Stimulated activated CD8-positive, alpha-beta memory T cell treated with anti-CD3 and anti-CD28 coated beads, Interleukin-15, amount 100 ng/mL, for 4 hours (primary cell): ENCODE measurements at places on chromosomes 3 and 15.
A peak's percentile ranks its signal among the peaks of the same experiment; 100 is the strongest.

DNA sequence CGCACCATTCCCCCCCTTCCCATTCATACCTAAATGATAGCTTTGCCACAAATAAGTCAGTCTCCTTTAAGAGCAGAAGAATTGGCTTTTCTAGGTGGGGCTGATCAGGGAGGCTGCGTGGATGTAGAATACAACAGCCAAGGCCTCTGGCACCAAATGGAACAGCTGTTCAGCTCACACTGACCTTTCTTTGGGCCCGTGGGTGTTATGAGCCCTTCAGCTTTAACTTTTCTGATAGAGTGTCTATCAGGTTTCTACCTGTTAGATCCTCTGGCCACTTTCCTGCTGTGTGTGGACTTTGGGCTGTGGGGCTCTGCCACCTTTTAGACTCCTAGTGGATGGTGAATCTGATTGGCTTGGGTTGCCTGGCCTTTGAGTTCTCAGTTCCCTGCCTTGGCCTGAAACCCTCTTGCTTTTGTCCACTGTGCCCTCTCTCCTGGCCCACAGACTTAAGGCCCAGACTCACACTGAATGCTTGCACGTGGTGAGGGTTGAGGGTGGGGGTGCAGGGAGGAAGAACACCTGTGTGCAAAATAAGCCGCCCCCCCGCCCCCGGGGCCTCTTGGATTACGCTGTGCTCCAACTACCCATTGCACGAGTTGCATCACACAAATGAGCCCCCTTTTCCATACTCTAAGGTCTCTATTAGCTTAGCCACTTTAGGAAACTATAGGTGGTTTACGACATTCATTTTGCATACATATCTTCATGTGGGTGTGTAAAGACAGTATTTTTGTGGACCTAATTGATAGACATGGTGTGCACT is 1.3 kb upstream of the RFX7 start:
- peak; percentile 9 for DNase-seq

DNA sequence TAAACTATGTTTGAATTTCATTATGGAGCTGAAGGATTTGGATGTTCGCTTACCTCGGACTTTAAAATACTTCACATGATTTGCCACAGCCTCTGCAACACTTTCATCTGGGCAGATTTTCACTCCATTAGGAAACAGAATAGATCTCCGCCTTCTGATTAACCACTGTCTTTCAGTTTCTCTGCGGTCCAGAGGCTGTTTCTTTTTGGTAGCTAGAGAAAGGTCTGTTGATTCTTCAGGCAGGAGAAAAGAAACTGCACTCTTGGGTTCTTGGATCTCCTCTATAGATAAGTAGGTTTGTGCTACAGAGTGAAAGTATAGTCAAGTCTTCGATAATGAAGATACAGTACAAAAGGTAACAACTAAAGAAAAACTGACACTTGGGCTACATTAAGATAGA is 844 bp downstream of the IMPG2 start:
- no peak for DNase-seq

- DNase-seq, result no peak
Observed at GRCh38 chr3:71515636-71516365, 67.7 kb downstream of the FOXP1 start.

DNA sequence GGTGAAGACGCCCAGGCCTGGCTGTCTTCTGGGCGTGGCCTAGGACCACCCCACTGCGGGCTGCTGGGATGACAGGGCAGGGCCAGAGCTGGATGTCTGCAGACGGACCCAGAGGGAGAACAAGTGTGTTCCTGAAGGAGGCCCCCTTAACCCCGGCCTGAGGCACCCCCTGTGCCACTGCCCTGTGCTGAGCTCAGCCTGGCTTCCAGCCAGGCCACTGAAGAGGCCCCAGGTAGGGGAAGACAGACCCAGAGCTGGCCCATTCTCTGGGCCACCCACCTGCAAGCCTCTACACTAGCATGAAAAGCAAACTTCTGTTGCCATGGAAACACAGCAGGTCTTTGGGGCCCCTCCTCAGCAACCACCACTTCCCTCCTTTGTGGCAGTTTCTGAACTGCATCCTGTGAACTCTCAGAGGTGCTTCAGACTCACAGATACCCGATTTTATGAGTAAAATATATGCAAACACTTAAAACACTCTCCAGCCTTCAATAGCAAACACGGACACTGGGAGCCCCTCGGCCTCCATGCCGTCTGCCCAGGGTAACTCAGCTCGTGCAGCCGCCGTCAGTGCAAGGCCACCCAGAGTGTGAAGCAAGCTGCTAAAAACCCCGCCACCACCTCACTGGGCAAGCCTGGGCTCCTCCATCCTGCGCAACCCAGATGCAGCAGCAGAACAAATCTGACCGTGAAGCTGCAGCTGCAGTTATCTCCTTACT is 42.5 kb downstream of the CMTM6 start:
- no peak for DNase-seq

DNA sequence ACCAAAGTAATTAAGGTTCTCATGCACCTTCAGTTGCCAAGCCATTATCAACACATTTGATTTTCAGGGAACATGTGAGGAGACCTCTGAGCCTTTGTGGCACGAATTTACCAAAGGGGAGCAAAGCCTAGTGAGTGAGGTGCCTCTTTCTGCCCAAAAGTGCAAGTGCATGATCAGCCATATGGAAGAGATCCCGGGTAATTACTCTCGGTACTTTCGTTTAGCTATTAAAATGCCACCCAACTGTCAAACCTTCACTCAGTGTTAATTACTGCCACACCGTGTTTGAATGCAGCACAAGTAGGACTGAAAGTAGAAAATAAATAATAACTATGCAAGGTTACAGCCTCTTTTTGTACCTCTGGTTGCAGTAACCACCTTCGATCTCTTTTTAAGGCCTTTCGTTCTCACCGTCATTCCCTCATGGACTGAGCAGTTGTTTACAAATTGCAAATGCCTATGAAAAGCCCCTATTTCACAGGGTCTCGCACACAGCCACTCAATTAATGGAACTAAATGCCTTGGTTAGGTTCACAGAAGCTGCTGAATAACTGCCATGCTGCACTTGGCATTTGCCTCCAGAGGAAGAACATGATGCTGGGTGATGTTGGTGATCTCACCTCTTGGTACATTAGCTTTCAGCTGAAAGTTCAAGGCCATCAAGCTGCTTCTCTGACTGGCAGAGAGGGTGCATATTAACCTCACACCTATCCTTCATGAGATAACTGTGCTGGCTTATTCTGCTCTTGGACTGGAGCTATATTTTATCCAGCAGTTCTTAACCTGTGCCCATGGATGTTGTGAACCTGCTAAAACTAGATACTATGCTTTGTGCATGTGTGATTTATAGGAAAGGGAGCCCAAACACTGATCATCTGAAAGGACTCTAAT is 69.9 kb downstream of the TNIK start:
- DNase-seq, result no peak

GRCh38 chr3:117282566-117282965 is 573.0 kb downstream of the TUSC7 start:
- DNase-seq, result no peak

DNA sequence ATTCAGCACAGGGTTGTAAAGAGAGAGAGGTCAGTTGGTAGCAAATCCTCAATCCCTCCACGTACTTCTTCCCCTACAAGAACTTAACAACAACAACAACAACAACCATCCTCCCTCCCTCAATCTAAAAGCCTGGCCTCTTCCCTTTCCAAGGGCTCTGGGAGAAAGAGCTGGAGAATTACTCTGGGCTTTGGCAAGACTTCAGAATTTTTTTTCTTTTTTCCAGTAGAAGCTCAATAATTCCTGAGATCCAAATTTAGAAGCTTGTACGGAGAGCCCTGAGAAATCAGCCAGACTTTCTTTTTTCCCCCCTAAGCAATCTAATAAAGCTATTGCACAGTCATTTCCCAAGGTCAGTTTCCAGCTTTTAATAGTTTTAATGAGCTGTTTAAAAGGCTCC is 95.8 kb upstream of the CACNA2D3 start:
- DNase-seq, result no peak

GRCh38 chr3:40779039-40779438 is 254.3 kb downstream of the ZNF621 start:
- DNase-seq, result no peak

DNA sequence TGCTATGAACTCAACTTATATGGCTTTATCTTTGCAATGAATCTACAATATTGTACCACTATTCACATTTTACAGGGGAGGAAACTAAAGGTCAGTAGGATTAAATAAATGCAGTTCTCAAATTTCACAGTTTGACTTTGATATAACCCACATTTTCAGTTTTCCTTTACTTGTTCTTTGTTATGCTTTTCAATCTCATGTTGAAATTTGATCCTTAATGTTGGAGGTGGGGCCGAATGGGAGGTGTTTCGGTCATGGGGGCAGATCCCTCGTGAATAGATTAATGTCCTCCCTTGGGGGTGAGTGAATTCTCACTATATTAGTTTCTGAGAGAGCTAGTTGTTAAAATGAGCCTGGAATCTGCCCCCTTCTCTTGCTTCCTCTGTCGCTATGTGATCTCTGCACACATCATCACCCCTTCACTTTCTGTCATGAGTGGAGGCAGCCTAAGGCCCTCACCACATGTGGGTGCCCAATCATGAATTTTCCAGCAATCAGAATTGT is 44.7 kb downstream of the CD200 start:
- DNase-seq, result no peak

DNA sequence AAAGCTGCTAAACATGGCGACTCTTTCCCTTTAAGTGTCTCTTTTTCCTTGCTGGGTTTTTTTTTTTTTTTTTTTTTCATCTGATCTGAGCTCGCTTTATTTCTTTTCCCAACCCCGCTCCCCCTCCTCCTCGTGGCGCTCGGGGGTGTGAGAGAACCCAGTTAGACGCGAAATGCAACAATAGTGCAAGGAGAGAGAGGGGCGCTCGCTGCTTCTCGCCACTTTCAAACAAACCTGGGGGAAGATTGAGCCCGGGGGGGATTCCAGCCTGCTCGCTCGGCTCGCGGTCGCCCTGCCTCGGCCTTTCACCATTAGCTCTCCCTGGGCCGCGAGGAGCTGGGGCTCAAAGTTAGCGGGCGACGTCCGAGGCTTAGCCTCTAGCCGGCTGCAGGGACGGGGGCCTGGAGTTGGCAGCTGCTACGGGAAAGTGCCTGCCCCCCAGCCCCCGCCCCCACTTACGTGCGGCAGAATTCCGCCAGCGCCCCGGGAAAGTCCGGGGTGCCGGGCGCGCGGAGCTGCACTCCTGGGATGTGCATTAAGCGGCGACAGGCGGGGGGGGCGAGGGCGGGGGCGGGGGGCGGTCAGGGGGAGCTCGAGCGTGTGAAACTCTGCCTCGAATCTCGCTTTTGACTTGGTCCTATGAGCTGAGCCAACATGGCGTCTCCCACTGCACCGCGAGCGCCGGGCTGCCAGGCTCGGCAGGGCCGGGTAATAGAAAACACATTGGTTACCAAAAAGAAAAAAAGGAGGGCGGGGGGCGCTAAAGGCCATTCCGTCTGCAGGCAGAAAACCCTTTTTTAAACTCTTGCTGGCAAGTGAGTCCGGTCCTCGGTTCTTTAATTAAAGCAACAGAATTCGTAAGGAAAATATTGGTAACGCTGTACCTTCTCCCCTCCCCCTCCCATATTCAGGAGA is 10.4 kb downstream of the NR2F2 start:
- no peak for DNase-seq

DNA sequence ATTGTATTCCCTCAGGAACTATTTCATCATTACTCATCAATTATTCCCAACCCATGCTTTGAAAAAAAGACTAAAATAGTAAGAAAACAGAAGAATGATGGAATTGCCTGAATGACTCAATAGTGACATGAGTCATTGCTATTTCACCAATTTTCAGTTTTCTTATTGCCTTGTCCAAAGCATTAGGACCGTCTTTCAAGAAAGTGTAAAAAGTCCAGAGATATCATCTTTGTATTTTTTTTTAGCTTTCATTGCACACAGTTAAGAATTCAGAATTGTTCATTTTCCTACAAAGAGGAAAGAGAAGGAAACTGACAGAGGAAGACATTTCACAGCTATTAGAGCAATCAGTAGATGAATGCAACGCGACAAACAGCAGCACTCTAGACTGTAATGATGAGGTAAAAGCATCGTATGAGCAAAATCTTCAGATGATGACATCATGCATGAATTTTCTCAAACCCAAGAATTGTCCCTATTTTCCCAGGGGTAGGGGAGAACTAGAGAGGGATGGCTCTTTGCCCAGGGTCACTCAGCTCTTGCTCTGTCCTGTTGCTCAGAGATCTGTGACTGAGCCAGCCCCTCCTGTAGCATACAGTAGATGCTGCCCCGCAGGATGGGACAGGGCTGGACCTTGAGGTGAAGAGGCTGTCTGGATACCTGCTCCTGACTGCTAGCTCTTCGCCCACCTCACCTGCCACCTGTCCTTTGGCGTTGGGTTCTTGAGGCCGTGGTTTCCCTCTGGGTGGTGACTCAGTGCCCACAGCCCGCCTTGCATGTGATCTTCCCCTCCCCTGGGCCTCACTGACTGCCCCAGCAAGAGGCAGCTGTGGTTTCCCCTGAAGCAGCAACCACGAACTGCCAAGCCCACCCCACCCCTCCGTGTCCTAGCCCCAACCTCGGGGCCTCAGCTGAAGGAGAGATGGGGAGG is 84.8 kb downstream of the PPCDC start:
- DNase-seq, result peak; percentile 37

DNA sequence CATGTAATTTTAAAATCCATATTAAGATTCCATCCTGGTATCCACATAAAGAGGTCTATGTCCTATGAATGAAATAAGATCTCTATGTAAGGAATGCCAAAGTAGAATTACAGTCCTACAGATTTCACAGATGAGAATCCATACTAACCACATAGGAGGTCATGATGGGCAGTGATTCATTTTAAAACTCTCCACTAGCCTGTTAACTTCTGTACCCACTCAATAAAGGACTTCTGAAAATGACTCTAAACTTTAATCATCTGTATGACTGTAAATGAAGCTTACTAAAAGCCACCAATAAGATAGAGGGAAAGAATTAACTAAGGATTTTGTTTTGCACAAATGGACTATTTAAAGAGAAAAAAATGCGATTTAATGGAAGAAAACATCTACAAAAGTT is 28.7 kb downstream of the MORC1 start:
- DNase-seq, result no peak

DNA sequence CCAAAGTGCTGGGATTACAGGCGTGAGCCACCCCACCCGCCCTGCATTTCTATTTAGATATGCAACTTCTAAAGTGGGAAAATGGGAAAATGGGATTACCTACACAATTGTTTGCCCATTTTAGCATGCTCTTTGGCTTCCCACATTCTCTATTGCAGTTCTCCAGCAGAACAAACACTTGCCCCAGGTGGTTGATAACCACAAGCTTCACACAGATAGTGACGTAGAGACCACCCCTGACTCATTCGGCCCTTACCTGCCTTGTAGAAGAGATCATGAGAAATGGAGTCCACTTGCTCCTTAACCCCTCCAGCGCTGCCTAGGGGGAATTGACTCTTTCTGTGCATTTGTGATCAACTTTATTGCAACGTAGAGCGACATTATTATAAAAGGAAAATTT is 83.2 kb upstream of the RAP2B start:
- DNase-seq, result no peak

DNA sequence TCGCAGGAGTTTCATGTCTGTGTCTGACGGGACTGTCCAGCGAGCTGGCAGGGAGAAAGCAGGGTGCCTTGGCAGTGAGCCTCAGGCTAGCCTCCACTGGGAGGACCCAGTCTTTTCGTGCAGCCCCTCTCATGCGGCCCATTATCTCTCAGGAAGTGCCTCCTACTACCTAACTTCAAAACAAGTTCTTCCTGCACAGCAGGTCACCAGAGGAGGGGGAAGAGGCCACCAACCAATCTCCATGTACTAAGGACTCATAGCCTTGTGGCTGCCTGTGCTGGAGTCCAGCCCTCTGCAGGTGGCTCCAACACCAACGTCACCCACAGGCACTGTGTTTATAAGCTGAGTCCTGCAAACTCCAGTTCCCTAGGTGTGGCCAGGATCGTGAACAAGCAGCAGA is 4.8 kb downstream of the VIPR1 start:
- DNase-seq, result no peak
